Thoracic aorta (tissue), 2 donors: ENCODE measurements at places on chromosomes 1 and 21. TPM values are rescaled to one million over a fixed set of nuclear protein-coding genes. Genes with fewer than 3 reads are reported as not detected.
A peak's percentile ranks its signal among the peaks of the same experiment; 100 is the strongest.

GRCh38 chr1:41645062-41645461 lies 160.6 kb upstream of the EDN2 start:
- H3K27ac ChIP-seq: no peak overlapping the region
- no peaks in the 10 kb centered on the region for H3K36me3 ChIP-seq
- H3K4me1 ChIP-seq: no peaks in the 10 kb centered on the region
- H3K4me3 ChIP-seq: no peak overlapping the region

Gene OPRD1
- not detected for total RNA-seq

- H3K27me3 ChIP-seq: no peaks in the 10 kb centered on the region
- peaks cover 92% of the 10 kb centered on the region for H3K4me1 ChIP-seq
- H3K36me3 ChIP-seq: no peaks in the 10 kb centered on the region
- no peak overlapping the region for H3K4me3 ChIP-seq
- DNase-seq: peak; percentile 19
Observed at GRCh38 chr1:163168053-163168452, 34.7 kb downstream of the RGS5 start.

Gene UQCRHL
- total RNA-seq: 0.81 TPM

DNA sequence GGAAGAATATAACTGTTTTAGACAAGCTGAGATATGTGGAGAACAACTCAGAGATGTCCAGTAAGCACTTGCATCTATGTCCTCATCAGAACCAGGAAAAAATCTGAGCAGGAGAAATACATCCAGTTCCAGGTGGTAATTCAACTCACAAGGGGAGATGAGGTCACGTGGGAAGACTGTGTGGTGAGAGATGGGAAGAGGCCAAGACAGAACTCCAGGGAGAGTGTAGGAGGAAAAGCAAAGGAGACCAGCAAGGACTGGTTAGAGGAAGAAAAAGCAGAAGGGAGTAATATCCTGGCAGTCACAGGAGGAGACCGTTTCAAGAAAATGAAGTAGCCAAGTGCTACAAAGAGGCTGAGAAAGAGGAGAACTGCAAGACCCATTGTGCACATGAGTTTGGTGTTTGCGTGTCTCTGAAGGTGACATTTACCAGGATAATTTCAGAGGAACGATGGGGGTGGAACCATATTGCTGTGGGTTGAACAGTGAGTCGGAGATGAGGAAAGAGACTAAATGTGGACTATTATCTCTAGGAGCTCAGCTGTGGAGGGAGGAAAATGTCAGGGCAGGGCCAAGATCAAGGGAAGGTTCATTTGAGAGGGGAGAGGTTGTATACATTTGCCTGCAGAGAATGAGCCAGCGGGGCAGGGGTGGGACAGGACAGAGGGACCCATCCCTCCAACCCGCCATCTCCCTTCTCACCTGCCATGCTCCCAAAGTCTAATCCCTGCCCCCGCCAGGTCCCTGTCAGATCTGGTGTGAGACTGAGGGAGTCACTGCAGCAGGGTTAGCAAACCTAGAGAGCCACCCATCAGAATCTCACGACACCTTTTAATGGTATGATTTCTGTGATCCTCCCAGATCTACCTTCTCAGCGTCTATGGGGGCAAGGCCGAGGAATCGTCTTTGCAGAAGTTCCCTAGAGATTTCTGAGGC lies 24.9 kb downstream of the SUSD4 start:
- no peak for DNase-seq
- no peaks in the 10 kb centered on the region for H3K36me3 ChIP-seq
- no peaks in the 10 kb centered on the region for H3K27me3 ChIP-seq
- no peak overlapping the region for H3K27ac ChIP-seq

Gene AUNIP
- not detected for total RNA-seq

DNA sequence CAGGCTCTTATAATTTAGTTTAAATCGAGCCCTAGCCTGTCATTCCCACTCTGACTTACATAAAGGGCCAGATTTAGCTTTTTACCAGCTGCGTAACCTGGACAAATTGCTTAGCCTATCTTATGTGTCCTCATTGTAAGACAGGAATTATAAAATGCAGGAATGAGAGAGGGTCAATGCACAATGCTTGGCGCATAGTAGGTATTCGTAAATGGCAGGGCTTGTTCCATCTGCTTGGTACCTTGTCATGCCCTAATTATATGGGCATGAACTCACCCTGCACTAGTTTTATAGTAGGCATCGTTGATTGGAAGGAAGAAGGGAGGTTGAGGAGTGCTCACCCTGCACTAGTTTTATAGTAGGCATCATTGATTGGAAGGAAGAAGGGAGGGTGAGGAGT lies 108.8 kb downstream of the GALNT2 start:
- peaks cover 30% of the 10 kb centered on the region for H3K4me1 ChIP-seq
- H3K4me3 ChIP-seq: no peak overlapping the region
- H3K27me3 ChIP-seq: no peaks in the 10 kb centered on the region
- no peak for DNase-seq

Gene GPR37L1
- total RNA-seq: not detected

DNA sequence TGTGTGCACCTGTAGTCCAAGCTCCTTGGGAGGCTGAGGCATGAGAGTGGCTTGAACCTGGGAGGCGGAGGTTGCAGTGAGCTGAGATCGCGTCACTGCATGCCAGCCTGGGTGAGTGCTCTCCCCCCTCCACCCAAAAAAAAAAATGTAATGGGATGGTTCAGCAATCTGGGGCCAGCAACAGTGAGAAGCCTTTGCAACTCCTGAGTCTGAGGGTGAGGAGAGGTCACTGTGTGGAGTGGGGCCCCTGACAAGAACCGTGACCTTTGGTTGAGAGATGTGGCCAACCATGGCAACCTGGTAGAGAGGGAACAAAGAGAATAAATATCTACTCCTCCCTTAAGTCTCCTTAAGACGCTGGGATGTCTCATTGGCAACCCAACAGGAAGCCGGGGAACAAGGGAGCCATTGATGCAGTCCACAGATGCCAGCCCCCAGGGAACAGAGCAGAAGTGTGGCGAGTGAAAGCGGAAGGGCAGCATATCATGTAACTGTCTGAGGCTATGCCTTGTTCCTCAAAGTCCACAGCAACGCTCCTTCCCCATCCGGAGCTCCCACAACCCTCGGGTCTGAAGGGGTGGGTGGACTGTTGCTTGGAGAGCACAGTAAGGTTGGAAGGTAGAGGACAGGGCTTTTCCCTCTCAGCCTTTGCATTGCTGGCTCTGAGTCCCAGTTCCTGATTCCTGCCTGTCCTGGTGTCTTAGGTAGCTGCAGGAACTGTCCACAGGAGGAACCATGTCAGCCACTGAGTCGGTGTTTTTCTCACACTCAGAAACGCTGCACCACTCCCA lies 8.3 kb downstream of the TRNP1 start:
- H3K36me3 ChIP-seq: peaks cover 17% of the 10 kb centered on the region
- no peaks in the 10 kb centered on the region for H3K27me3 ChIP-seq
- no peak for DNase-seq
- H3K4me3 ChIP-seq: no peak overlapping the region
- H3K27ac ChIP-seq: peak overlapping the region; percentile 93

DNA sequence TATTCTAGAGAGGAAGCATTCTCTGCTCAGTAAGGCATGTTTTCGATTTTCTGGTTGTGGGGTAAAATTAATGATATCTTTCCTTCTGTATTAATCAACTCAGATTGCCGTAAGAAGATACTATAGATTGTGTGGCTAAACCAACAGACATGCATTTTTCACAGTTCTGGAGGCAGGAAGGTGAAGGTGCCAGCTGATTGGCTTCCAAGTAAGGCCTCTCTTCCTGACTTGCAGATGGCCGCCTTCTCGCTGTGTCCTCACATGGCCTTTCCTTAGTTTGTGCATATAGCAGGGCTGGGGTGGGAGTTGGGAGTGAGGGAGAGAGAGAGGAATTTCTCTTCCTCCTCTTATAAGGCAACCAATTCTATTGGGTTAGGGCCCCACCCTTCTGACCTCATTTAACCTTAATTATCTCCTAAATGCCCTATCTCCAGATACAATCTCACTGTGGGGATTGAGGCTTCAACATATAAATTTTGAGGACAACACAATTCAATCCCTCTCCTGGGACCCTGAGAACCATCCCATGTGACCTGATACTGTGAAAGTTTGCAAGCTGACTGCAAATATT lies 52.3 kb upstream of the MRPS6 start:
- no peaks in the 10 kb centered on the region for H3K27me3 ChIP-seq
- no peak overlapping the region for H3K27ac ChIP-seq
- no peak overlapping the region for H3K4me3 ChIP-seq
- DNase-seq: no peak
- peaks cover 10% of the 10 kb centered on the region for H3K4me1 ChIP-seq

GRCh38 chr1:202871367-202871766 lies 17.6 kb downstream of the RABIF start:
- H3K4me1 ChIP-seq: no peaks in the 10 kb centered on the region
- H3K4me3 ChIP-seq: no peak overlapping the region
- no peak for DNase-seq
- H3K27ac ChIP-seq: no peak overlapping the region
- no peaks in the 10 kb centered on the region for H3K27me3 ChIP-seq
